ENCODE measurements at places on chromosomes 7 and 10.

- no peak for DNase-seq
Measured at GRCh38 chr10:239109-239508, 103.9 kb downstream of the ZMYND11 start.

GRCh38 chr10:103281753-103282152, 4.8 kb downstream of the INA start:
- DNase-seq, result peak; percentile 74

- no peak for DNase-seq
Measured at GRCh38 chr10:33040436-33040835, 82.4 kb upstream of the ITGB1 start.

- no peak for DNase-seq
Measured at GRCh38 chr7:70034999-70035398, 436.7 kb downstream of the AUTS2 start.

GRCh38 chr7:126716321-126716720, 536.4 kb downstream of the GRM8 start:
- DNase-seq, result no peak

- peak; percentile 16 for DNase-seq
Measured at GRCh38 chr7:122143376-122143750, 686 bp downstream of the AASS start.

- DNase-seq, result no peak
Measured at GRCh38 chr10:4527281-4527970, 298.6 kb upstream of the AKR1E2 start.

Data from anterior cingulate cortex (tissue), 58 donors.